Brain microvascular endothelial cell (primary cell): ENCODE measurements at places on chromosomes 1 and 21.

- no peak for DNase-seq
These were observed 13.4 kb downstream of the HYI start for GRCh38 chr1:43440358-43440757.

DNA sequence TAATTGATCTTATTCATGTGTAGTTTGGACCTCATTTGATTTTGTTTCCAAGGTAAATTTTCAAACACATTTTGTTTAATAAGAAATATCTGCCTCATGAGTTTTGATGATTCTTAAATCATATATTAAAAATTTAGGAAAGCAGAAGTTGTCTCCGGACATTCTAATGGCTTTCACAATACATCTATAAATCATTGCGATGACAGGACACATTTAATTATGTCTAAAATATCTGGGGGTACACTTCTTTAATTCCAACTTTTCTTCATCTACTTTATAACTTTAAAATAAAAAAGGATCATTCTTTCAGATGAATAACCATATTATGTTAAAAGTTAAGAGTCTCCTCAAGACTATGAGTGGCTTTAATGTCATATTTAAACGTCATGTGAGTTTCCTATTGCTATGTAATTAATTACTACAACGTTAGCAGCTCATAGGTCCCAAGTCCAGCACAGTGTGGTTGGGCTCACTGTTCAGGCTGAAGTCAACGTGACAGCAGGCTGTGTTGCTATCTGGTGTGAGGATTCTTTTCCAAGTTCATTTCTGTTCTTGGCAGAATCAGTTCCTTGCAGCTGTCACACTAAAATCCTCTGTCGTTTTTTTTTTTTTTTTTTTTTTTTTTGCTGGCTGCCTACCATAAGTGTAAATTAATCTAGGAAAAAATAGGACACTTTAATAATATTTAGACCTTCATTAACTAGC, 893.5 kb downstream of the LTN1 start:
- DNase-seq = no peak

DNA sequence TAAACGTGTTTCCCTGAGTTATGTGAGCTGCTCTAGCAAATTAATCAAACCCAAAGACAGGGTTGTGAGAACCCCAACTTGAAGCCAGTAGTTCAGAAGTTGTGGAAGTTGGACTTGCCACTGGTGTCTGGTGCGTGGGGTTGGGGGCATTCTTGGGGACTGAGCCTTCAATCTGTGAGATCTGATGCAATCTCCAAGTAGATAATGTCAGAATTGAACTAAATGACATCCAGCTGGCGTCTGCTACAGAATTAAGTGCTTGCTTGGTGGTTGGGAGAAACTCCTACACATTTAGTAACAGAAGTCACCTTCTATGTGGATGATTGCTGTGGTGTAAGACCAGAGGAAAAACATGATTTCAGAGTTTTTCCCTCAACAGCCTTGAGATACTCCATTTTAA, 207.4 kb downstream of the FGGY start:
- no peak for DNase-seq

DNA sequence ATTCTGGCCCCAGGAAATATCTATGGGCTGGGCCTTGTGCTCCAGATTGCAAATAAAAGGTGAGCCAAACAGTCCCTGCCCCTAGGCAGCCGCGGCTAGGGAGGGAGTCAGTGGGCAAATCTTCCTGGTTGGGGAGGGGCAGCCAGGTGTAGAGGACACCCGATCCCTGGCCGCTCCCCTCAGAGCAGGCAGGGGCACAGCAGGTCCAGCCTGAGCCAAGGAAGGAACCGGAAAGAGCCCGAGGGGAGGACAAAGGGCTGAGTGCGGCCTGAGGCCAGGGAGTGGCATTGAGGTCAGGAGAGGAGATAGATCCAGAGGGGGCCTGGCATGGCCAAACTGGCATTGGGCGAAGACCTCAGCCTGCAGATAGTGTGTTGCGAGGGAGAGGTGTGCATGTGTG, 36.6 kb upstream of the ARF1 start:
- DNase-seq = no peak
